ENCODE measurements at places on chromosomes 2 and 18.
A peak's percentile ranks its signal among the peaks of the same experiment; 100 is the strongest.

- no peak for DNase-seq
These were observed 73.6 kb upstream of the CYP1B1 start for GRCh38 chr2:38149531-38149930.

- DNase-seq: no peak
These were observed 52.1 kb downstream of the ICOS start for GRCh38 chr2:203988500-203989260.

- DNase-seq: no peak
These were observed 118.3 kb upstream of the DOK6 start for GRCh38 chr18:69282371-69282770.

DNA sequence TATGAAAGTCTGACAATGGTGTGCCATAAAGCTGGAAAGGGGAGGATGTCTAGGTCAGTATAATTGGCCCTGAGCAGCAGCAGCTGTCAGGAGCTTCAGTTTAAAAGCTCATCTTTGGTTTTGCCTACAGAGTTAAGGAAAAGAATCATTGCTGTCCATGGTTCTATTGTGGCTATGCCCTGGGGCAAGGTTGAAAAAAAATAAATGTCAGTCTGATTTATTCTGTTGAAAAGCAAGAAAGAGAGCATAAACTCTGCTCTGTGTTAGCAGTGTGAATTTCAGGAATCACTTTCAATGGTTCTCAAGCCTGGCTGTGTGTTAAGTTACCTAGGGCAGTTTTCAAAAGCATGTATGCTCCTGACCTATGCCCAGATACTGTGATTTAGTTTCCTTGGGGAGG lies 446.7 kb downstream of the SETBP1 start:
- DNase-seq: no peak

DNA sequence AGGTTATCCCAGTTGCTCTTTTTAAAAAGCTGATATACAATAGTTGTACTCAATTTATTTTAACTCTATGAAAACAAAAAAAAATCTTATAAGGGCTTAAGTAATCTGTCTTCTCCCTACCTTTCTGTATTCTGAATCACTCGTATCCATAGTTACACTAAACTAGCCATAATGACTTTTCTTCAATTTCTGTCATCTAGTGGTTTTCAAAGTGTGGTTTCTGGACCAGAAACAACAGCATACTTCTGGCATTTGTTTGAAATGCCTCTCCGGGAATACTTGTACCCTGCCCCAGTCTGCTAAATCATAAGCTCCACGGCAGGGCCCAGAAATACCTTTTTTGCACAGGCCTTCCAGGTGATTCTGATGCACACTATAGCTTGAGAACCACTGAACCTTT lies 253.6 kb downstream of the LRRTM4 start:
- no peak for DNase-seq

DNA sequence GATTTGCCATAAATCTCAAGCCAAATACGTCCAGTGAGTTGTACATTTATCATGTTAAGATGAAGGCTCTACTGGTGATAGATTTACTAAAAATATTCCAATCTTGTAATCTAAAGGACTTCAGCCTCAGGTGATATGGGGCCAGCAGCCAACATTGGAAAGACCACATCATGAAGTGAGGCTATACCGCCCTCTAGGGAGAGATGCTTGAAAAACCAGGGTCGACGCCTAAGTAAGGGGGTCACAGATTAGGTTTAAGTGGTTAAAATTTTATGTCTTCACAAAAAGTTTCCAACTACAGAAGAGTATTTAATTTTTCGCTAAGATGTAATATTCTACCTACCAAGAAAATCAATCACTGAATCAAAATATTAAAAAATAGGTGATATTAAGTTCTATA lies 33.3 kb downstream of the DOCK10 start:
- DNase-seq: no peak

DNA sequence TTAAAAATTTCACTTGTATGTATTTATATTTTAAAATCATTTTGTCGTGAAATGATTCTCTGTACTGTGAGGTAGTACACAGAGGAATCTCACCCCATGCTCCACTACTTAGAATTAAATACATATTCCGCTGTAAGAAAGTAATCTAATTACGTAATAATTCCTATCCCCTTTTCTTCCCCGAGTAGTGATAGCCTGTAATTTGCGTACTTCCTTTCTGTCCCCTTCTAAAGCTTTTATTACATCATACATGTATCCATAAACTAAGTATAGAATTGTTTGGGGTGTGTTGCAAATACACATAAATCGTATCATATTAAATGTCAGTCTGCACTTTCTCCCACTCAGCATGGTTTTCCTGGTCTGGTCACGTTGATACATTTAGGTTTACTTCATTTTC lies 12.4 kb upstream of the CHCHD5 start:
- DNase-seq: no peak

GRCh38 chr2:74316627-74317295 lies 26.5 kb downstream of the SLC4A5 start:
- no peak for DNase-seq

GRCh38 chr2:236688157-236688556 lies 118.5 kb downstream of the ACKR3 start:
- no peak for DNase-seq

- no peak for DNase-seq
These were observed 22.2 kb upstream of the DNAH6 start for GRCh38 chr2:84494070-84494469.

DNA sequence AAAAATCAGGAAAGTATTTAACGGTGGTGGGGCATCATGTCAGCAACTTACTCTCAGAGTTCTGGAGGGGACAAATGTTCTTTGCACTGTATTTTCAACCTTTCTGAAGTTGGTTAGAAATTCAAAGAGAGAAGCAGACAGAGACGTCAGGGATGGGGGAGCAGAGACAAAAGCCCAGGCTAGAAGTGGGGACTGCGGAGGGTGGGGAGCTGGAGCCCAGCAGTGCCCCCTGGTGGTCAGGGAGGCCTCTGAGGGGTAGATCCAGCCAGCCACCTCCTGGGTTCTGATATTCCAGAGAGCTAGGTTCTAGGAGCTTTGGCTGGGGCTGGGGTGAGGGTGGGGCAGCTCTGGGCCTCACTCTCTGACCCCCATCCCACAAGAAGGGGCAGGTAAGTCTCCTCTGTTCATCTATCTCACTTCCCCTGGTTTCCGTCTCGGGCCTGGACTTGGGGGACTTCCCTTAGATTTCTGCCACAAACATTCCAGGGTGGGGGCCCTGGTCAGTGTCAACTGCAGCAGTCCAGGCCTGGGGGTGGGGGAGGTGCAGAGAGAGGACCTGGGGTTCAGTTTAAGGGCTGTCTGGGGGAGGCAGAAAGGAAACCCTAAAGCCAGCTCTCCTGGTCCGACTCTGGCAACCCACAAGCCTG lies 8.9 kb downstream of the TNS1 start:
- peak; percentile 70 for DNase-seq

GRCh38 chr18:59229191-59229590 lies 9.2 kb downstream of the GRP start:
- DNase-seq: no peak

GRCh38 chr2:108605947-108606346 lies 71.7 kb downstream of the LIMS1 start:
- no peak for DNase-seq

- no peak for DNase-seq
These were observed 60.7 kb downstream of the TTC27 start for GRCh38 chr2:32688541-32688940.

- DNase-seq: no peak
These were observed 124.3 kb upstream of the PELI1 start for GRCh38 chr2:64268330-64269048.

DNA sequence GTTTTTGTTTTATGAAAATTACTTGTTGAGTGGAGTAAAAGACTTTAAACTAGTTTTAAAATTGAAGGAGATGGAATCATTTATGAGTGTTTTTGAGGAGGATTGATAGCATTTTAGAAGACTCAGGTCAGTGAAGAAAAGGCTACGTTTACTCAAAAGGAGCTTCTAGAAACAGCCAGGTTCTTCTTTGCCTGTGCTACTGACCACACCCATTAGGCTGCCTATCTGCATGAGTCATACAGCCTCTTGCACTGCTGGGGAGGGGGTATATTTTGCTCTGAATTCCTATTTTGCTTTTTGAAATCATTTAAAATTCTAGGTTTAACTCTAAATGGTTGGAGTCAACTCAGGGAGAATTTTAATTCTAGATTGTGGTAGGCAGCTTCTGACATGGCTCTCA lies 22.3 kb downstream of the EFEMP1 start:
- DNase-seq: no peak

DNA sequence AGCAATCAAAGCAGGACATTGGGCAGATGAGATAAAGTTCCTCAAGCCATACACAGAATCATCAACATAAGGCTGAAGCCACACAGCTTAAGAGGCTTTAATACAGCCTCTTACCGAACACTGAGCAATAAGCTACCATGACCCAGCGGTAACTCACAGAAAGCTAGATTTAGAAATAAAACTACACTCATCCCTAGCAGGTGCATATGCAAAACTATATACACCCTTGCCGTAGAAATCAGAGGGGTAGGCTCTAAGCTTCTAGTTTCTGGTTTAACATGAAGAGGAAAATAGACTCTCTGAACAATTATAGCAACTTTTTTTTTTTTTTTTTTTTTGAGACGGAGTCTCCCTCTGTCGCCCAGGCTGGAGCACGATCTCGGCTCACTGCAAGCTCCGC lies 428.8 kb upstream of the FIGN start:
- DNase-seq: no peak

DNA sequence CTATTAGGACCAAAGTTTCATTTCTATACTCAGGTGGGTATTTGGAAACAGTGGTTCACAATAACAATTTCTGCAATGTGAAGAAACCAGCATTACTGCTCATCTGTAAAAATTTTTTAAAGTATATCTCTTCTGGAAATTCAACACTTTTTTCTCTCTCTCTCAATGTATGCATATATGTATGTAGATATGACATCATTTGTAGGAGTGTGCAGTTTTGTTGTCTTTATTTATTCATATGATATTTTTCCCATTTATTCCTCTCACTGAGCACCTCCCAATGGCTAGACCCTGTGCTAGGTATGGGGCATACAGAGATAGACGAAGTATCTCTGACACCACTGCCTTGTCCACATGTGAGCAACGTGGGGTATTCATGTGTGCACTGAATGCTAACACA lies 58.3 kb downstream of the RDH14 start:
- no peak for DNase-seq

- no peak for DNase-seq
These were observed 65.8 kb upstream of the HS6ST1 start for GRCh38 chr2:128384446-128384845.

DNA sequence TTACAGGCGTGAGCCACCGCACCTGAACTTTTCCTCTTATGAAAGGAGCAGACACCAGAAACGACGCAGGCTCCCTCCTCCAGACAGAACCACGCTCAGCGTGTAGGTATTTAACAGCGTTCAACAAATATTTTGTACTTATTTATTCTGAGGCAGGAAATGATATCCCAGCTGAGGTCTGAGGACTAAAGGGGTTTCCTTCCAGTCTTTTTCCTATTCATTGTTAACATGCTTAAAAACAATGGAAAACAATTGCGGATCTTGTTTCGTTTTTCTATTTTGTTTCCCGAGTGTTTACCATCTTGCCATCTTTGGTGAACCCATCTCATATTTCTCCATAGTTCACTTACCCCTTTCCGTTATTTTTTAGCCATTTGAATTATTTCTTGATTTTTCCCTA lies 43.7 kb upstream of the FOSL2 start:
- no peak for DNase-seq

- DNase-seq: no peak
These were observed 52.2 kb downstream of the NCOA1 start for GRCh38 chr2:24543252-24543651.

GRCh38 chr2:2575870-2576386 lies 244.9 kb upstream of the MYT1L start:
- DNase-seq: no peak

DNA sequence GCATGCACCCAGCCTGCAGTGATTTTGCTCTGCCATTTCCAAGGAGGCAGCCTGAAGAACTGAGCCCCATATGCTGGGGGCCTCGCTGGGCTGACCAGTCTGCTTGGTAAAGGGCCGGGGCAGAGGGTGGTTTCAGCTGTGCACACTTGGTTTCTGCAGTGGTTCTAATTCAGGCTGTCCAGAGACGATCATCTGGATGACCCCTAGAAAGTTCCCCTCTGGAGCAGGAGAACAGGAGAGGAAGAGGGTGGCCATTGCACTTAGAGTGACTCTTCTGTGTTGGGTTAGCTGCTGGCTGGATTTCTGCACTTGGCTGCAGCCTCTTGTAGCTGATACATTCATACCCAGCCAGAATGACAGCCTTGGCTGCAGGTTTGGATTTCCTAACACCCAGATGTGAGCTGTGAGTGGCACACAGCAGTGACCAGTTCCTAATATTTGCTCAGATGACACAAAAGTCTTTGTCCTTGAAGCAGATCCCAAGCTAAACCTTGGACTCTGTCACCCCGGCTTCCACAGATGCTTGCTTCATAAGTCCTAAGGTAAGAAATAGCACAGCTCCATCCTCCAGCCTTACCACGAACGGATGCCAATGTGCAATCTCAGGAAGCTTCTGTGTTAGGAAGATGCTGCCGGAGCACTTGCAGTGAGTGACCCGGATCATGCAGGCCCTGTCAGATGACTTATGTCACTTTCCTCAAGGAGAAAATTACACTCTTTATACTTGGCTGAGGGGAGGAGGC lies 105.6 kb downstream of the HNRNPLL start:
- peak; percentile 43 for DNase-seq

DNA sequence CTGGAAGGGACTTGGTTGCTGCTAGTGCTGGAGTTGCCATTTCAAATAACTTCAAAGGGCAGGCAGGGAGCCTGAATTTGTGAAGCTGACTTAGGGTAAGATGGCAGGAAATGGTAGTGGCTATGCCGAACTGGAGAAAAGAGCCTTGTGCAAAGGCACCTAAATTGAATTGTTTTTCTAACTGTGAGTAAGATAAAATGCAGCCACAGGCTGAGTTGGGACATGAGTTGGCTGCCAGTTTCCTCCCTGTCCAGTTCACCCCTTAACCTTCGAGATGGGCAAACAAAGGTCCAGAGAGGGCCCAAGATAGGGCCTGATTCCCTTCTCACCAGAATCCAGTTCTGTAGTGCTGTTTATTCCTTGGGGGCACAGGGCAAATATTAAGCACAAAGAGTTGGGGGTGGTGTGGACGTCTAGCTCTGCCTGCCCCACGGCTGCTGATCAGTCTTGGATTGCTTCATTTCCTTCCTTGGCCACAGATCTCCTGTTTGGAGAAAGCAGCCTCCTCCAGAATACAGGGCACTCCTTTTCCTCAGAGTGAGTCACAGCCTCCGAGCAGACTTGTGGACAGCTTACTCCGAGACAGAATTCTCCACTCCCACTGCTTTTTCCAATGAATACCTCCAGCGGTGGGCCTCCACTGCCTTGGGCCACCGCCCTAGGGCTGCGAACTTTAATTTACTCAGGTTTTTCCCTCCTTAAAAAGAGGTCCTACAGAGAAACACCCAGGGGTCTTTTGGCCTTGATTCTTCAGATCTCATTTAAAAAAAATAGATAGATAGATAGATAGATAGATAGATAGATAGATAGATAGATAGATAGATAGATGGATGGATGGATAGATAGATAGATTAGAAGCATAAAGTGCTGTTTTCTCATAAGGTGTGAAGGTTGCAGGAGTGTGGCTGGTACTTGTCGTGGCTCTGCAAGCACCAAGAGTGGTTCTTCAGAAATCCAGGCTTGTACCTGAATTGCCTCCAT lies 18.4 kb upstream of the SLC20A1 start:
- peak; percentile 45 for DNase-seq

- DNase-seq: no peak
These were observed 109.9 kb downstream of the WDSUB1 start for GRCh38 chr2:159176555-159176954.

- no peak for DNase-seq
These were observed 979.4 kb downstream of the TSN start for GRCh38 chr2:122734766-122735424.

GRCh38 chr2:232541195-232541960 lies 1.9 kb downstream of the CHRNG start:
- DNase-seq: no peak

Measured in left ventricle myocardium inferior (tissue), 1 donor.